ENCODE measurements at places on chromosomes 2 and 18.
A peak's percentile ranks its signal among the peaks of the same experiment; 100 is the strongest.

- no peak for DNase-seq
Measured at GRCh38 chr2:12352889-12353288, 363.8 kb upstream of the TRIB2 start.

- DNase-seq: peak; percentile 54
Measured at GRCh38 chr2:86037141-86037794, 68.4 kb downstream of the POLR1A start.

GRCh38 chr2:112345030-112346027 lies 69.9 kb downstream of the ZC3H6 start:
- no peak for DNase-seq

DNA sequence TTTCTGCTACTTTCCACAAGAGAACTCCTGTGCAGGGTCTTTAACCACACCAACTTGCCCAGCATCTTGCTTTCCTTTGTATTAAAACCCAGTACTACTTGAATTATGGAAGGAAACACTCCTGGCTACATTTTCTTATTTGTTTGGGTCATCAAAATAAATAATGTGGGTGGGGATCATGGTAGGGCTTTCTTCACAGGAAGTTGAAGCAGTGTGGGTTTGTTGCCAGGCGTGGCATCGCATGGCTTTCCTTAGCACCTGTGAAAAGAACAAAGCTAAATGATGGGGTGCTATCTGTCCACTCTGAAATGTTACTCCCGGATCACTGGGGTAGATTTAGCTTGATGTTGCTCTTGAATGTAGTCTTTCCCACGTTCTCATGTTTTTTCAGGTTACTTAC lies 18.7 kb downstream of the ARHGAP25 start:
- no peak for DNase-seq

DNA sequence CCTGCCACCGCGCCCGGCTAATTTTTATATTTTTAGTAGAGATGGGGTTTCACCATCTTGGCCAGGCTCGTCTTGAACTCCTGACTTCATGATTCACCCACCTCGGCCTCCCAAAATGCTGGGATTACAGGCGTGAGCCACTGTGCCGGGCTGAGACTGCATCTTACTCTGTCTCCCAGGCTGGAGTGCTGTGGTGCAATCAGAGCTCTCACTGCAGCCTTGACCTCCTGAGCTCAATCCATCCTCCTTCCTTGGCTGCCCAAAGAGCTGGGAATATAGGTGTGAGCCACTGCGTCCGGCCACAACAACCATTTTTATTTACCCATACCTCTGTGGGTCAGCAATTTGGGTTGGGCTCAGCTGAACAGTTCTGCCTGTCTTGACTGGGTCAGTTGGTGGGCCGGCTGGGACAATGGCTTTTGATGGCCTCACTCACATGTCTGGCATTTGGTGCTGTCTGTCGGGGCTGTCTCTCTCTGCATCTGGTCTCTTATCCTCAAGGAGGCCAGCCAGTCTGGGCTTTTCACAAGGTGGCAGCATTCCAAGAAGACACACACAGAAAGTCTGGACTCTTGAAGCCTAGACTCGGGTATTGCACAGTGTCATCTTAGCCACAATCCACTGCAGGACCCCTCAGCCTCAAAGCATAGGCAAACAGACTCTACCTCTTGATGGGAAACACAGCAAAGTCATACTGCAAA lies 116.8 kb upstream of the GATA6 start:
- no peak for DNase-seq

- DNase-seq: no peak
Measured at GRCh38 chr2:189113963-189114362, 65.6 kb downstream of the COL5A2 start.

DNA sequence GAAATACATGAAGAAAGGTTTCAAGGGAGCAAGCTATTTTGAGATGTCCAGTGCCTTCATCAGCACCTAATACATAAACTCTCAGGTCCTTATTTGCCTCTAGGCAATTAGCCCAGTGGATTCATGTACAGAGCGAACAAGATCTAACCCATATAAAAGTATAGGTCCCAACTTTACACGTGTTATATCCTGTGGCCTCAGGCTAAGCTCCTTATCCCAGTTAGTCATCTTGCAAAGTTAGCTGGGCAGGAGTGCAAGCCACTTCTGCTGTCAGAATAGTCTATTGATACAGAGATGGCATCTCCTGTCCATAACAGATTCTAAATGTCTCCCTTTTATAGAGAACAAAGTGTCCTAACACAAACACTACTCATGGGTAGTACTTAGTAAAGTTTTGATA lies 203.9 kb upstream of the PIK3C3 start:
- no peak for DNase-seq

GRCh38 chr2:191012845-191013681 lies 908 bp downstream of the STAT1 start:
- DNase-seq: no peak

GRCh38 chr2:142973822-142974207 lies 96.4 kb downstream of the KYNU start:
- DNase-seq: no peak

- DNase-seq: no peak
Measured at GRCh38 chr18:11673560-11673959, 15.5 kb upstream of the GNAL start.

Data from activated naive CD4-positive, alpha-beta T cell treated with anti-CD3 and anti-CD28 coated beads, Interleukin-2, amount 50 U/mL, for 16 hours (primary cell).